ENCODE measurements at places on chromosomes 2 and 18.

DNA sequence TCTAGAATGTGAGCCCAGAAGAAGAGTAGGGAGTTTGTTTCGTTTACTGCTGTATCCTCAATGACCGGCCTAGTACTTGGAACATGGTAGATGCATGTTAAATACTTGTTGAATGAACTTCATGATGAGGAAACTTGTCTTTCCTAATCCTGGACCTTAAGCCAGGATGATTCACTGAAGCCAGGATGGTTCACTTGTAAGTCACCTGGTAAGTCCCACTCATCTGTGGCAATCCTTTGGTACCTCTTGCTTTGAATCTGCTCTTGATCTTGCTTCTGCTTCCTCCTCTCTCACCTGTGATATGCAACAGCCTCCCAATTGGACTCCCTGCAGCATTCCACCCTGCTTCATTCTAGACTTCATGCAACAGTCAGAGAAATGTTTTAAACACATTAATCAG lies 43.6 kb downstream of the QPCT start:
- DNase-seq = no peak

- no peak for DNase-seq
These were observed 124.2 kb downstream of the PXDN start for GRCh38 chr2:1620081-1620480.

DNA sequence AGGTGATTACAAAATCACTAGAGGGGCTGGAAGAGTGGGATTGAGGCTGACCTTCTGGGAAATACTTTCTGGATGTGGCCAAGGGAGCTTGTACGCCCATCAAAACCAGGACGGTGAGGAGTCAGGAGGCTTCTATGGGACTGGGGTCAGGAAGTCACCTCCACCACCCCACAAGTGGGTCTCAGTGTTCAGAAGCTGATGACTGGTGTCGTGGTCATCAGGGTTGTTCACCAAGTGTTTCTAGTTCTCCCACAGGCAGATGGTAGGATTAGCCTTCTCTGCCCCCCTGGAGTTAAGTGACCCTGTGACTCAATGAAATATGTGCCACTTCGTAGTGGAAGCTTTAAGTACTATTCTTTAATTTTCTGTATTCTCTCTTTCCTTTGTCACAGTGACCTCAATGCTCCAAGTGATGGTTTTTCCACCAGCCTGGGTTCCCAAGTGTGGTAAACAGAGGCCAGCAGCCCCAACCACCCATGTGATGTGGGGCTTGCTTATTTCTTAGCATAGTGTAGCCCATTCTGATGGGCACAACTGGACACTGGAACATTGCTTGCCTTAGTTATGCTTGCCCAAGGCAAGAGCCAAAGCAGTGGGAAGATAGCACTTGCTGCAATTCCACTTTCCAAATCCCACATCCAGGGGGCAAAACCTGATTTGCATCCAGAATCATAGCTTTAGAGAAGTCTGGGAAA lies 258.8 kb downstream of the CYP26B1 start:
- no peak for DNase-seq

DNA sequence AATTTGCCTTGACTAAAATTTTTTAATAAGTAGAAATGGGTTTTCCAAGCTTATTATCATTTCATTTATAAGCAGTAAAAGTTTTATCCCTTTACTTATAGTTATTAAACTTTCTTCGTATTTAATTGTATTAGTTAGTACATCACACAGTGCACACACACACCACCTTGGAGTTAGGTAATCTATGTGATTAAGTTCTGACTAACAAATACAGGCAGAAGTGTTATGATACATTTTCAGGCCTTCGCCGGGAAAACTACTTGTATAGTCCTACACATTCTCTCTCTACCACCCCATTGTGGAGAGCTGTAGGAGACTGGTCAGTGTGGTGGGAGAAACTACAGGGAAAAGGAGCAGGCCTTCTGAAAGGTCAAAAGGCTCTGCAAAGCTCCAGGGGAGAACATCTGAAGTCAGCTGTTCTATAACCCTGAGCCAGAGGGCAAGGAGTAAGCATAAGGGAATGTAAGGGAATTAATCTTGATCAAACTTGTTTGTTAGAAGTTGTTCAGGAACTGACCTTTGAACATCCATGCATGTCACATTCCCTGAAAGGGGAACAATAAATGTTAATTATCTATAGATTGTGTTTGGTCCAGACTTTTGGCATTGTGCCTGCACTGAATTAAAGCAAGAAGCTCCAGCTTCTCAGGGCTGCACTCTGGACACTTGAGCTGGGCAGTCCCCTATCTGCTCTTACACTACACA lies 231.7 kb downstream of the FSIP2 start:
- no peak for DNase-seq

DNA sequence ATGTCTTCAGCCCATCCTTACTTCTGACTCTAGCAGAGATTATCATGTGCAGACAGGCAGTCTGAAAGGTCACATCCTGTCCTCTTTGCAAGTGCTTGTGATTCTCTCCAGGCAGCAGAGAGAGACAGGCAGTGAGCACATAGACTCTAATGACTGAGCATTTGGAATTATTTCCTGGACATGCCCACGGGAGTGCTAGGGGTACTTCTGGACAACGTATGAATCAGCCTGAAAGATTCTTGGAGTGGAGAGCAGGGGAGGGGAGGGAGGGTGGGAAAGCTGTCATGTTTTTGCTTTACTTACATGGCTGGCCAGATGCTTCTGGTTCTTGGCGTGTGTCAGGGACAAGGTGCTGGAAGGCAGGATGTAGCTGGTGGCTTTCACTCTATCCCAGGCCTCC lies 150.6 kb downstream of the RIF1 start:
- no peak for DNase-seq

DNA sequence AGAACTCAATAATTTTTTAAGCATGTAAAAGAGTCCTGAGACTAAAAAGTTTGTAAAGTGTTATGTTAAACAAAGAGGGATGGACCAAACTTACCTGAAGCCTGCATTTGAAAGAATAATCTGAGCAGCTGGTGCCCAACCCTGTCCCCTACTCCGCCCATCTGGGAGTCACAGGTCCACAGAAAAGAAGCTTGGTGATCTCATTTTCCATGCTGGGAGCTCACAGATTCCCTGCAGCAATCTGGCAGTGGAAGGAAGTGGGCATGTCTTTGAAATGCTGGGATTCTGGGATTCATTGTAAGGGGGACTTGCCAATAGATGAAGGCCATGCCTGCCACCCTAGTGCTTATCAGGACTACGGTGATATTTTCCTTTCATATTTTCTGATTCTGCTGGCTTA lies 17.9 kb downstream of the CDH2 start:
- DNase-seq = no peak

- DNase-seq = no peak
These were observed 169.5 kb downstream of the CAMKMT start for GRCh38 chr2:44531289-44531688.

DNA sequence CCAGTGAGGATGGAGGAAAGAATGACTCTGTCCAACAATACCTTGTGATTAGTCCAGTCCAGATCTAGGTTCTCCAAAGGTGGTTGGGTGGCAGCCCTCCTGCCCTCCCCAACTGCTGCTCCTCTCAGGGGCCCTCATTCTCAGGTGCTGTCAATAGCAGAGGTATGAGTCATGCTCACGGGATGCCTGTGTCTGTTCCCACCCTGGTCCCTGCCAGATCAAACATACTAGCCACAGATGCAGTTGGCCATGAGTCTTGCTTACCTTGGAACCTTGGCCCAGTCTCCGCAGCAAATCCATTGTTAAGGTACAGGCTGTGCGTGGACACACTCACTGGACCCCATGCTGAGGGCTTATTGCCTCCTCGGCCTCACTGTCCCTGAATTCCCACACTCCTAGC lies 24.9 kb upstream of the RPIA start:
- no peak for DNase-seq

DNA sequence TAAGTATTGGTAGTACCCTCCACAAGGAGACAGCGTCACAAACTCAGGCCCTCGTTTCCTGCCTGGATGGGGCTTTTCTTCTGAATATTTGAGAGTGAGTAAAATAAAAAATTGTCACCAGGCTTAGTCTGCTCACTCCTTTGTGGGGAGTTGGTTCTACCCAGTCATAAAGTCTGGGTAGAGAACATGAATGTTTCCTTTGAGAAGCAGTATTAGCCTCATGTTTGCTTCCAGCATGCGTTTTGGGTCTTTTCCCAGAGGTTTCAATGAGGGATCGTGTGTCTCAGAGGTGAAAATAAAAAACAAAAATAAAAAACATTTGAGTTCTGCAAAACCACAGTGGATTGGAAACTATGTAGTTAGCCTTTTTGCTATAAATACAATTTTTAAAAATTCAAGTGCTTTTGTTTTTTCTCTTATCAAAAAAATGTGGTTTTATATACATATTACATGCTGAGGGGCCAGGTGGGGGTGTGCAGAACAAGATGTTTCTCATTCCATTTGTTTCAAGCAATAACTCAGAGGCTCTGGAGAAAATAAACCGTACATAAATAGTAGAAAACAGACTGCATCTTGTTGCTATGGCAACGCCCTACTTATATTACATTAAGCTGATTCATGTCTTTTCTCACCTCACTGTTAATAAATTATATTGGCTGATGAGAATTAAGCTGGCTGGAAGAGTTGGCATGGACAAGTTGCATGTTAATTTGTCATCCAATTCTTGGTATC lies 225.4 kb upstream of the FBXO11 start:
- DNase-seq = no peak

DNA sequence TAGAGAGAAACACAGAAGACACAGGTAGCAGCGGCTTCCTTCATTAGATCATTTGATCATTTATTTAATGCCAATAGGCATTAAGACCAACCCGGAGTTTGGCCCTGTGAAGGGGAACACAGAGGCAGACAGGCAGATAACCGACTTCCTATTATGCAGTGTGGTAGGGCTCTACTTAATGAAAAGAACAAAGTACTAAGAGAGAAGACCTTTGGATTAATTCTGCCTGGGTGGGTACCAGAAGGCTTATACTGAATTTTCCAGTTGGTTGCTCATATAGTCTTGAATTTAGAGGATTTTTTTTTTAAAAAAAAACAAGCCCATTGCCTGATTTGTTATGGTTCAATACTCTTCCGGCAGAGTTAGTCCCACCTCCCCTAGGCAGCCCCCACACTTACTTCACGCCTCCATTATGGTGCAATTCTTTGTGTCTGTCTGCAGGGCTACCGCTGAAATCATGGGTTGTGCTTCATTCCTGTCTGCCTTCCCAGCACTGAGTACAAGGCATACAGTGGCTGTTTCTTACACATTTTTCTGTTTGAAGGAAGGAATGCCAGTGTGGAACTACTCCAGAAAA lies 244.3 kb upstream of the APCDD1 start:
- DNase-seq = no peak

DNA sequence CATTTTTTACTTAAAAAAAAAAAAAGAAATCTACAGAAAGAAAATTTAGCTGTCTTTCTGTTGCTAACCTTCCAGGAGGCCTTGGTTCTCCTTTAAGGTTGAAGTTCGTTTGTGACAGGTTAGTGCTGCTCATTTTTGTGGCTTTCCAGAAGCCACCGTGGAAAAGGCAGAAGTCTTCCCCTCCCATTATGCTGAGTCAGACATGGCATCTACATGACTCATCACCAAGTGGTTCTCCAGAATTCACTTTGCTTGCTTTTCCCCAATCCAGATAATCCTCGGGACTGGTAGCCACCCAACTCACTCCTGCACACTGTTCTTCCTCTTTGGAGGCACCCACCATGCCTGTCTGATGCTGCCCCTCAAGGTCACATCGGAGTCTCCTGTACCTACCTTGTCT lies 228.7 kb downstream of the PIK3C3 start:
- DNase-seq = no peak

- DNase-seq = no peak
These were observed 44.2 kb downstream of the ZEB2 start for GRCh38 chr2:144475569-144476275.

GRCh38 chr2:180607514-180608049 lies 372.8 kb upstream of the UBE2E3 start:
- no peak for DNase-seq

DNA sequence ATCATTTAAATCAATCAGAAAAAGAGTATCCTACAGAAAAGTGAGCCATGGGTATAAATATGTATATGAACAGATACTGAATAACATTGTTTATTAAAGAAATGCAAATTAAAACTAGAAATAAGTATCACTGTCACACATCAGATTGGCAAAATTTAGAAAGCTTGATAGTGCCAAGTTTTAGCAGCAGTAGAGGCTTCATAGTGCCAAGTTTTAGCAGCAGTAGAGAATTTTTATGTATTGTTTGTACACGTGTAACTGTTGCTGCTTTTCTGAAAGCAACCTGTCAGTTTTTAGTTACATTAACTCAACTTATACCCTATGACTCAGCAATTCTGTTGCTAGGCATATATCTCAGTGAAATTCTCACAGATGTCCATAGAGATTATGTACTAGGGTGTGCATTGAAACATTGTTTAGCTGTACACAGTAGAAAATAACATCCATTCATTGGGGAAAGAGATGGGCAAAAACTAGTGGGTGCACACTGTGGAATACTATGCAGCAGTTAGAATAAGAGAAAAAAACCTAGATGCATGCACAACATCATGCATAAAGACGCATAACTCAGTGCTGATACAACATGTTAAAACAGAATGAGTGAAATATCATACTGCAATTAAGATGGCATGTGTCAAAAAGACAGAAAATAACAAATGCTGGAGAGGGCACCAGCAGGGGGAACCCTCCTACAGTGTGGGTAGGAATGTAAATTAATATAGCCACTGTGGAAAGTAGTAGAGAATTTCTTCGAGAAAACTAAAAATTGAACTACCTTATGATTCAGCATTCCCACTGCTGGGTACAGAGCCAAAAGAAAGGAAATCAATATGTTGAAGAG lies 294.5 kb upstream of the NT5C1B start:
- no peak for DNase-seq

Measured in GM13977 (cell line).